ENCODE measurements at places on chromosomes 5 and 9.

GRCh38 chr5:153399595-153399994 is 90.9 kb upstream of the GRIA1 start:
- DNase-seq = no peak

- no peak for DNase-seq
Measured at GRCh38 chr5:142660731-142661130, 25.2 kb downstream of the FGF1 start.

GRCh38 chr5:71770381-71770780 is 51.3 kb downstream of the CARTPT start:
- DNase-seq = no peak

DNA sequence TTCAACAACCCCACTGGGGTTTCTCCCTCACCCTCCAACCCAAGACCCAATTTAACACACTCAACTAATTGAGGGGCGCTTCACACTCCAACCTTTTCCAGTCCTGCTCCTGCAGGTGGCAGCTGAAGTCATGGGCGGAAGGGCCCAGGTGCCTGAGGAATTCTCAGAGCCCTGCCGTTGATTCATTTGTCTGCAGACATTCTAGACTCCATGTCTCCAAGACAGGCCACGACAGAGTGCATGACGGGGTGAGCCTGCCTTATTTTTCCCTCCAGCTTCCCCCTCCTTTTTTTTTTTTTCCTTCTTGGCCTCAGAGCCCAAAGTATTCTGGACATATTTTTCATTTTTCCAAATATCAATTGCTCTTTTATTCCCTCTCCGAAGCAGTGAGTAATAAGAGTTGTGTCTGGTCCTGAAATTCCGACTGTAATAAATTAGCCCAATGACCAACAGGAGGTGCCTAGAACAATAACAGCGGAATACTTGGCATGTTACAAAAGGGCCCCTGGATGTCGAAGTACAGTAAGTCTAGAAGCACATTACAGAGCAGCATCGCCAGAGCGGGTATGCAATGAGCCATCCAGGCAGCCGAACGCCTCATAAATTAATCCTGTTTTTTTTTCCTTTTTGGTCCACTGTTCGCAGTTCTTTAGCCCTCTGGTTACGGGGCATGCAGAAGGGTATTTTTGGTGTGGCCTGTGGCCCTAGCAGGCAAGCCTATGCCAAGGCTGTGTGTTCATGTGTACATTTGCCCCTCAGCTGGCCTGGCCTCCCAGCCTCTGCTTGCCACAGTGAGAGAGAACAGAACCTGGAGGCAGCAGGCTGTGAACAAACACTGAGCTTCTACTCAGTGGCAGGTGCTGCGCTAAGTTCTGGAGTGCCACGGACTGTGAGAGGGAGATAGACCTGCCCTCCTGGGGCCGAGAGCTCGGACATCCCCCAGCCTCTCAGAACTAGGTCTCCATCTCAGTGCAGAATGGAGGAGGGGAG is 8.6 kb upstream of the SMIM23 start:
- DNase-seq = no peak

DNA sequence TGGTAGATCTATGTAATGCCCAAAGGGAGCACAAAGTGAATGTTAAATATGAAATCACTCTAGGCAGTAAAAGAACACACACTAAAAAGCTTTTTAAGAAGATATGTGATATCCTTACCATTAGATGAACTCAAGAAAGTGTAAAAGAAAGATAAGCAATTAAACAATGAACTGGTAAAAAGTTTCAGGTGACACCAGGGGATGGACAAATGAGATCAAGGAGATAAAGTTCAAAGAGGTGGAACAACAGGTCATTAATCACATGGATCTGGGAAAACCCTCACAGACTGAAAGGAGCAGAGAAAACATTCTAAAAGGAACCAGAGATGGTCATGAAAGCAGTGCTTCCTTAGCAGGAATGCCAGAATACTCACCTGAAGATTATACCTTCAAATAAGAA is 40.7 kb downstream of the LHFPL2 start:
- DNase-seq = no peak

DNA sequence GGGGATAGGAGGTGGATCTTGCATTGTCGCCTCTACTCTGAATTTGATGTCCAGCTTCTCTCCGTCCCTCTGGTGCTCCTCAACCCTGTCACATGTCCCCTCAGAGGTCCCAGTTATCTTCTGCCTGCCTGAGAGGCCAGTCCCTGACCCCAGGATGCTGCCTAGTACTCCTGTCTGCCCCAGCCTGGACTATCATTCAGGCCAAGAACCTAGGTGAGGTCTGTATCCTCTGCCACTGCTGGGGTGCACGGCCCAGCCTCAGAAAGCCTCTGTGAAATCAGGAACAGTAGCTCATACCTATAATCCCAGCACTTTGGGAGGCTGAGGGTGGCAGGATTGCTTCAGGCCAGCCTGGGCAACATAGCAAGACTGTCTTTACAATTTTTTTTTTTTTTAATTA is 8.6 kb downstream of the SPINK4 start:
- DNase-seq = no peak

DNA sequence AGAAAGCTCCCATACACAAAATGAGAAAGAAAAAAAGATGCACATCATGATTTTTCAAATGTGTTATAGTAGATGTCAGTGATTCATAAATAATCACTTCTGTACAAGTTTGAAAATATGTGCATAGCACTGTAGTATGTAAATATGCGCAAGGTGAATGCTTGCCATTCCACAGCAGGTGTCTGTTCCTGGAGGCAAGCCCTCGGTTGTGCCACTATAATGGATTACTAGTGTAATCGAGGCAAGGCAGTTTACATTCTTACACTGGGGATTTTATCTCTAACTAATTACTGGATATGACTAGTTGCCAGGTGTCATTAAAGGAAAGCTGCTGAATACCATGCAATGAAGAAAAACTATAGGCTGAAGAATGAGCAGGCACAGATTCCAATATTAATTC is 93.6 kb downstream of the ARHGEF28 start:
- no peak for DNase-seq

GRCh38 chr5:133995341-133995740 is 9.4 kb downstream of the VDAC1 start:
- DNase-seq = no peak

GRCh38 chr9:70092190-70092589 is 48.5 kb downstream of the MAMDC2 start:
- no peak for DNase-seq

GRCh38 chr5:73264631-73265030 is 91.6 kb downstream of the TMEM174 start:
- no peak for DNase-seq

DNA sequence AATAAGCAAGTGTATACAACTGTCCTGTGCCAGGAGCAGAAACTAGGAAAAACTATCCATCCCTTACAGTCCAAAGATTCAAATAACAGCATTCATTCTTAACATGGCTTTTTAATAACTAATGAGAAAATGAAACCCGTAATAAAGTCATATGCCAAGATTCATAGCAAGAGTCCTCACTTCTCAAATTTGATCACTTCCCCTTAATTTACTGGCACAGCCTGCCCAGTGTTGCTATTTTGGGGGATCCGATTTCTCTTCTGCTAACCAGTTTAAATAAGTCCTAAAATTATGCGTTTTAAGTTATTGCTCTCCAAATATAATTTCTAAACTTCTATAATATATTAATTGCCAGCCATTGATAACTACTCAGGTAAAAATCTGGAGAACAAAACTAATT is 177.0 kb upstream of the PTGER4 start:
- peak; percentile 60 for DNase-seq

- peak; percentile 12 for DNase-seq
Measured at GRCh38 chr9:135343837-135344522, 135.6 kb upstream of the PPP1R26 start.

- no peak for DNase-seq
Measured at GRCh38 chr9:25472085-25472607, 206.1 kb downstream of the TUSC1 start.

DNA sequence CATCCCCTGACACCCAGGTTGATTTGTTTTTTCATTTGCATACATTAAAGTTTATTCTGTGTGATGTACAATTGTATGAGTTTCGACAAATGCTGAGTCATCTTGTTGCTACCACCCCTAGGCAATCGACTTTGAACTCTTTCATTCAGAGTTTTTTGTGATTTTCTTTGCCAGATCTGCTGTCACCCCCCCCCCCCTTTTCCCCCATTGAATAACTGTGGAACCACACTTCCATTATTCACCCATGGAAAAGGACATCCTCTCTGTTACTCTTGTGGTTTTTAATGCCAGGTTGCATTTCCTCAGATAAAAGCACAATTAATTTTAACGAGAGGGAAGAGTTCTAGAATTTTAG is 13.7 kb upstream of the FAM120AOS start:
- no peak for DNase-seq

DNA sequence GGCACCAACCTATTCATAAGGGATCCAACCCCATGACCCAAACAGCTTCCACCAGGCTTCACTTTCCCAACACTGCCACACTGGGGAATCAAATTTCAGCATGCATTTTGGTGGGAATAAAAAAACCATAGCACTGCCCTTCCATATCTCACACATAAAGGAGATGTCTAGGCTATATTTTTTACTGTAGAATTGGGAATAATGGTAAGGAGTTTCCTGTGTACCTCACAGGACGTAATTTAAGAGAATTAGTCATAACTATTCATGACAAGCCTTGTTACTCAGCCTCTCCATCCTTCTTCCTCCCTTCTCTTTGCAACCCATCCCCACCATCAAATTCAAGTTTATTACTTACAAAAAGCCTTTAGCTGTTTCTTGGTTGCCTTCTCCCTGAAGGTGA is 352.1 kb downstream of the MLLT3 start:
- no peak for DNase-seq

DNA sequence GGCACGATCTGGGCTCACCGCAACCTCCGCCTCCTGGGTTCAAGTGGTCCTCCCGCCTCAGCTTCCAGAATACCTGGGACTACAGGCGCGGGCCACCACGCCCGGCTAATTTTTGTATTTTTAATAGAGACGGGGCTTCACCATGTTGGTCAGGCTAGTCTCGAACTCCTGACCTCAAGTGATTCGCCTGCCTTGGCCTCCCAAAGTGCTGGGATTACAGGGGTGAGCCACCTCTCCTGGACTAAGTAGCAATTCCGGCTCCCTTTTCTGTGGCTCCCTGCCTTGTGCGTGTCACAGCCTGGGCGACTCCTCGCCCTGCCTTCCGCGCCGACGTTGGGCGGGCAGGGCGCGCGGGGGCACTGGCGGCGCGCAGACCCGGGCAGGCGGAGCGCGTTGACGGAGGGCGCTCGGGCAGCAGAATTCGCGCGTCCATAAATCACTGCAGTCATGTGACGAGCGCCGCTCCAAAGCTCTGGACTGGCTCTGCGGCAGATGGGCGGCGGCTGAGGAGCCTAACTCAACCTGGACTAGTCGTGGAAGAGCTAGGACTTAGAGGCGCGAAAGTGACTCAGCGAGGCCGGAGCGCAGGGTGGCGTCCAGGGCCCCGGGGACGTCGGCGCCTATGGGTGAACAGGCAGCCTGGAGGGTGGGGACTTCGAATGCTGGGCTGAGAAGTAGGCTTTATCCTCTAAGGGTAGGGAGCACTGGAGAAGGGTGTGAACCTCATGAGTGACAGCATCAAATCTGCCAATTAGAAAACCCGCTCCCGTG is 1.4 kb upstream of the CIZ1 start:
- no peak for DNase-seq

DNA sequence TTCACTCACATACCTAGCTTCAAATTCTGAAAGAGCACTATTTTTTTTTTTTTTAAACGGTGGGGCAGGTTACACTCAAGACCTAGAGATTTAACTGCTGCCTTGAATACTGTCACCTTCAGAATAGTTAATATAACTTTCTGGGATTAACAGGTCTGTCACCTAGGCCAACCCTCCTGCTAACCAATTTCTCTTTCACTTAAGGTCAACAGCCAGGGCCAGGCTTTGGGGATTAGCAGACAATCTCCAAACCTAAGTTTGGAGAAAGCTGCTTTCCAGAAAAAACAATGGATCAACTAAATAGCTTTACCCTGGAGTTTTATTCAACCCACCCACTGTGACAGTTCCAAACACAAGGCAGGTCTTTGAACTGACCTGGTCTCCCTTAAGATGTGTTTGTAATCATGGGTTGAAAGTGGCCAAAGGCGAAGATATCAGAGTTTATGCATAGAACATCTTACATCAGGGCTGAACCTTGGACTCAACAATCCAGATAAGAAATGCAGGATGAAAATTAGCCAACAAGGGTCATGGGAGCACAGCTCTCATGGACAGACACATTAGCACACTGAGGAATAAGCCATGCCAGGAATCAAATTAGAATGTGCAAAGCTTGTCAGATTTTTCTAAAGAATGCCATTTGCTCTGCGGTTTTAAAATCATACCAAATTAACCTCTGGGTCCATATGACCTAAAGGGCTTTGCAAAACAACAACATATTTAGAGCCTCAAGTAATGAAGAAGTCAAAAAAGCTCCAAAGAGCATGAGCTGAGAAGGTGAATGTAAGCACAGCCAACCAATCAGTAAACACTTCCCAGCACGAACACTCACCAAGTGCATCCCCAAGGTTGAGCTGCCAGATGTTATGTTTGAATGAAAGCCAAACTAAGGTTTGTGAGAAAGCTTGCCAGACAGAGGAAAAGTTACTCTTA is 538.5 kb upstream of the DMAC1 start:
- no peak for DNase-seq

DNA sequence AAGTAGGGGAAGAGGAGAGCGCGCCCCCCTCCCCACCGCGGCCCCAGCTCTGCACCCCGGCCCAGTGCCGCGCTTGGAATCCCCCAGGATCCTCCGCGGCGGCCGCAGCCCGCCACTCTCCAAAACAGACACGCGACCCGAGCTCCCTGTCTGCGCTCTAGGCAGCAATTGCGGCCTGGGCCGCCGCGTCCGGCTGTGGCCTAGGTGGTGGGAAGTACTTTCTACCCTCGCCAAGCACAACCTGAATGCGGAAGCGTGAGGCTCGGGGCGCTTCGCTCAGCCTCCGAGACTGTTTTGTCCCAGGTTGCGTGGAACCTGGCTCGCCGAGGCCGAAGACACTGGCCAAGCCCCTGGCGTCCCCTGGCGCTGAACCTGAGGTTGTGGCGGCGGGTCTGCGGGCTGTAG is 3.3 kb upstream of the FOXB2 start:
- DNase-seq = no peak

GRCh38 chr5:180523629-180524466 is 29.7 kb downstream of the CNOT6 start:
- DNase-seq = no peak

GRCh38 chr9:120366644-120367019 is 213.3 kb downstream of the CDK5RAP2 start:
- DNase-seq = no peak

DNA sequence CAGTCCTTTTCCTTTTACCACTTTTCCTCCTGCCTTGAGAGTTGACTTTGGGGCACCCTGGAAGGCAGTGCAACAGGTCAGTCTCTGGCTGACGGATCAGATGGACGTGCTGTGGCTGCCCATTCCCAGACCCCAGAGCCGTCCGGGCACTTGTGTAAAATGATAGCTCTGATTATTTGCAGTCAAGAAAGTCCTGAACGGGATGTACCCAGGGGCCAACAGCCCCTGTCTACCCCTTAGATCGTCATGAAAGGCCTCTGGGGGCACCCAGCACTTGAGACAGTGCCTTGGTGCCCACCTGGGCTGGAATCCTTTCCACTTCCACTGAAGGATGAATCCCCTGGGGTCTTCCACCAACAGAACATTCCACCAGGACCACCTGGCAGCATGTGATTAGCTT is 17.7 kb upstream of the ANGPTL2 start:
- DNase-seq = no peak
